ENCODE measurements at places on chromosomes 4 and X.

GRCh38 chrX:9539605-9540387, 74.9 kb downstream of the TBL1X start:
- no peak for DNase-seq

DNA sequence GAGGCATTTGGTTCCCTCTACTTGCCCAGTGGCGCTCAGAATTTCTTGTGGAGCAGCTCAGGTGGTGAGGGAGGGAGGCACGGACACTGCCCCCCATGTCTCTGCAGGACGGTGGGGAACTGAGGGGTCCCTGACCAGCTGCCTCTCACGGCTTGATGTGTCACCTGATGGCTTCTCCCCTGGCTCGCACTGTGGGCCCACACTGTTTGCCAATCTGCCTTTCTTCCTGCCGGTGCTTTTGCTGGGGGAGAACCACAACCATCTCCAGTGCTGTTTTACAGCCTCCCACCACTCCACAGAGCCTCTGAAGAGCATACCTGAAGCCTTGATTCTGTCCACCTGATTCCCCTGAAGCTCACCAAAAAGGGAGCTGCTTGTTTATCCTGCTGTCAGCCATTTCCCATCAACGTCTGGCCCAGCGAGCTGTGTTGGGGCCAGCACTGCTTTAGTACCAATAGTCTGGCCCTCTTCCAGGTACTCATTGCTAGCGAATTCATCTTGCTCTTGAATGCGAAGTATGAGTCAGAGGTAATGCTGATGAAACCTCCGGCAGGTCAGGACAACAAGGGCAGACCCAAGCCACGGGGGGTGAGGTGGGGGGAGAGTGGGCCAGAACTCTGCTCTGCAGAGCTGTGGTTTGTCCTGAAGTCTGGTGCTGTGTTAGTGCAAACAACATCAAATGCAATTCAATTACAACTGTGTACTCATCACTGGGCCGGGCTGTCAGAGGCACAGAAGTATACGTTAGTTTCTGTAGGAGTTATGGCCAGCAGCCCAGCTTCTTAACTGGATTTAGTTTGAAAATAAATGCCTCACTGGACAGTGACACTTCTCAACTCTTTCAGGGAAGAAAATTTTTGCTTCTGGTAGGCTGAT, 208.3 kb upstream of the JADE1 start:
- DNase-seq, result no peak

- DNase-seq, result no peak
Observed at GRCh38 chr4:41140410-41140809, 73.9 kb downstream of the APBB2 start.

GRCh38 chr4:153725831-153726154, 34.0 kb downstream of the RNF175 start:
- no peak for DNase-seq

DNA sequence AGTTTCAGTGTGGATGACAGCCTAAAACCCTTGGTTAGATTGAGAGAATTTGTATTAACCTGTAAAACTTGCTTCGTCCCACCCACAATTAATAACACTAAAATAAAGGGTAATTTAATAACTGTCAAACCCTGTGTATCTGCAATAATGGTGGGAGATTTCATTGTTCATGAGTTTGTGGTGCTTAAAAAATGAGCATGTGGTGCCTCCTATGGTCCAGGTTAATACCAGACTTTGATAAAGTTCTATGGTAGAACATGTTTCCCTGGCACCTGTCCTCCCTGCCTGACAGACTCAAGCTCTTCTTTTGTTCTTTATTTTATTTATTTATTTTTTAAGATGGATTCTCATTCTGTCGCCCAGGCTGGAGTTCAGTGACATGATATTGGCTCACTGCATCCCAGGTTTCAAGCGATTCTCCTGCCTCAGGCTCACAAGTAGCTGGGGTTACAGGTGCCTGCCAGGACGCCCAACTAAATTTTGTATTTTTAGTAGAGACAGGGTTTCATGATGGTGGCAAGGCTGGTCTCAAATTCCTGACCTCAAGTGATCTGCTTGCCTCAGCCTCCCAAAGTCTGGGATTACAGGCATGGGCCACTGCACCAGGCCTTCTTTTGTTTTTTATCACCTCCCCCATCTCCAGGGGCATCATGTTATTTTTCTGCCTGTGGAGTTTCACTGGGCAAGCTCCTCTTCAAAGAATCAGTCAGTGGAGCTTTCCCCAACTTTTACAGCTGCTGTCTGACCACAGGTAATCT, 289.2 kb downstream of the NR3C2 start:
- DNase-seq, result no peak

DNA sequence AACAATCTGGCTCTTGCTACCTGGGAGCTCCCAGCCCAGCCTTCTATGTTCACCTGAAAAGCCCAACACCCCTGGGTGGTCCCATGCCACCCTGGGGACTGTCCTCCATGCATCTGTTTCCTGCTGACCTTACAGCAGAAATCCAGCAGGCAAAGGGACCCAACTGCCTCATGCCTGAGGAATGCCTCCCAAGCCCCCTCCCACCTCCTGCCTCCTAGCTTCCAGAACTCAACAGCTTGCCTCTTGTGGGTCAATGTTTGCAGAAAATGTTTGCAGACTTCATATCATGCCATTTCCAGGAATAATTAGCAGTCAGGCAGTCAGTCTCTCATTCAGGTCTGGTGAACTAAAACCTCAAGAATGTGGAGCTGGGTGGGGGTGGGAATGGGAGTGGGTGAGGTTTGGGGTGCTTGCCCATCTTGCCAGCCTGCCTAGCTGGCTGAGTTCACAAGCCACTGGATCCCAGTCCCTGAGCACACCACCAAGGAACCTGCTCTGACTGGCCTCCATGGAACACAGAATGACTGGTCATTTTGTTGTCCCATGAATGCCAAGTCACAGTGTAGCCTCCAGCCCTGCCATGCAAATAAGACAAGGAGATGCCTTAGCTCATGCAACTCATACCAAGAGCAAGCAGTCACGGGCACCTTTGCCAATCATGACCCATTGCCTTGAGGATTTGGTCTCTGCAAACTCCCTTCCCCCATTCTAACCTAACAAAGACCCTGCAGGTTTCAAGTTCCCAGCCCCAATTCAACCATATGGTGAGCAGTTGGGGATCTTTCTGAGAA, 12.1 kb upstream of the PLAC1 start:
- DNase-seq, result no peak

- no peak for DNase-seq
Observed at GRCh38 chr4:182809417-182810102, 107.6 kb downstream of the DCTD start.

GRCh38 chr4:147247579-147247978, 233.3 kb upstream of the EDNRA start:
- DNase-seq, result no peak

- peak; percentile 44 for DNase-seq
Observed at GRCh38 chr4:87025614-87026041, 90.8 kb downstream of the AFF1 start.

- DNase-seq, result no peak
Observed at GRCh38 chr4:8542776-8543525, 37.2 kb upstream of the GPR78 start.

- no peak for DNase-seq
Observed at GRCh38 chr4:109009909-109010308, 247.1 kb upstream of the ETNPPL start.

- DNase-seq, result no peak
Observed at GRCh38 chrX:124488412-124489161, 142.2 kb downstream of the SH2D1A start.

GRCh38 chr4:42123071-42123644, 29.3 kb downstream of the BEND4 start:
- DNase-seq, result no peak

- DNase-seq, result peak; percentile 69
Observed at GRCh38 chr4:152696764-152697261, 17.0 kb upstream of the TMEM154 start.

GRCh38 chr4:158314756-158315487, 104.6 kb downstream of the TMEM144 start:
- DNase-seq, result no peak

DNA sequence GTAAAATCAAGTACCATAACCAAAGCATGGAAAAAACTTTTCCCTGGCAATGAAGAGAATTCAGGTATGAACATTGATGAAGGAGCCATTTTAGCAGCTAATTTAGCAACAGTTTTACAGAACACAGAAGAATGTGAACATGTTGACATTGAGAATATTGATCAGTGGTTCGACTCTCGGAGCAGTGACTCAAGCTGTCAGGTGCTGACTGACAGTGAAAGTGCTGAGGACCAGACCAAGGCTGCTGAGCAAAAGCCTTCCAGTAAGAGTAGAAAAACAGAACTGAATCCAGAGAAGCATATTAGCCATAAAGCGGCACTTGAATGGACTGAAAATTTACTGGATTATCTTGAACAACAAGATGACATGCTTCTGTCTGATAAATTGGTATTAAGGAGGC, 2.8 kb downstream of the TIGD2 start:
- DNase-seq, result peak; percentile 24

GRCh38 chrX:39149761-39150160, 348.5 kb downstream of the MID1IP1 start:
- no peak for DNase-seq

GRCh38 chr4:94411296-94411695, 40.4 kb upstream of the PDLIM5 start:
- no peak for DNase-seq

DNA sequence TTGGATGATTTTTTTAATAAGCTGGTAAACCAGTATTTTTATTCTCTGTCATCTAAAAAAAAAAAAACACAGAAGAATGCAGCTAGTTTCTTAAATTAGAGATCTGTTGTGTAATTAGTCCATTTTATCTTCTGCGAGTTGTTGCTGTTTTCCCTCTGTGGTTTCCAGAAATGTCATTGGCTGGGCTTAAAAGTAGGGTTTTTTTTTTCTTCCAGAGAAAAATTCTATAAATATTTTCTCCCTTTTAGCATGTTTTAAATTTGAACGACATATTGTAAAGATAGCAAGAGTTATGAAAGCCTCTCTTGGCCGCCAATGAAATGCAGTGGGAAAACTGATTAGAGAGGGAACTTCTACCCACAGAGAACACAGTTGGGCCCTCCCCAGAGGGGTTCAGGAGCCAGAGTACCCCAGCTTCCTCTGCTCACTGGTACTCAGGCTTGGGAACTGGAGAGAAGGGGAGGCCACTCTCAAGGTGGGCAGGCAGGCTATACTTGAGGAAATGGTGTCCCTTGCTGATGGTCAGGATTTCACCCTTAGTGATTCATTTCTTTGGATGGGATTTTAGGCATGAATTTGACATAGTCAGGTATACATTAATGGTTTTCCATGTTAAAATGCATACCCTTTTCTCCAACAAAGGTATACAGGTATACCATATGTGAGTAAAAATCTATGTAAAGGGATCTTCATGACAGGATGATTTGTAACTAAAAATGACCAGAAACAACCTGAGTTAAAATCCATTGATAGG, 166.1 kb downstream of the BCOR start:
- no peak for DNase-seq

DNA sequence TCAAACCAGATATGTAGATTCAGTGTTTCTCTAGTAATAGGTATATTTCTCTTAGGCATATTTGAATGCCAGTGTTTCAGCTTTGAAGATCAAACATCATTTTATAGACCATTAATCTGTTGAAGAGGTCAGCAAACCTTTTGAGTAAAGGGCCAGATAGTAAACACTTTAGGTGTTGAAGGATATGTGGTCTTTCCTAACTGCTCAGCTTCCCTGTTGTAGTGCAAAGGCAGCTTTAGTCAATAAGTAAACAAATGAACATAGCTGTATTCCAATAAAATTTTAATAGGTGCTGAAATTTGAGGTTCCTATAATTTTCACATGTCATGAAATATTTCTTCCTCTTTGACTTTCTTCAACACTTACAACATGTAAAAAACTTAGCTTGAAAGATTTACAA, 201.6 kb downstream of the ADGRL3 start:
- DNase-seq, result no peak

DNA sequence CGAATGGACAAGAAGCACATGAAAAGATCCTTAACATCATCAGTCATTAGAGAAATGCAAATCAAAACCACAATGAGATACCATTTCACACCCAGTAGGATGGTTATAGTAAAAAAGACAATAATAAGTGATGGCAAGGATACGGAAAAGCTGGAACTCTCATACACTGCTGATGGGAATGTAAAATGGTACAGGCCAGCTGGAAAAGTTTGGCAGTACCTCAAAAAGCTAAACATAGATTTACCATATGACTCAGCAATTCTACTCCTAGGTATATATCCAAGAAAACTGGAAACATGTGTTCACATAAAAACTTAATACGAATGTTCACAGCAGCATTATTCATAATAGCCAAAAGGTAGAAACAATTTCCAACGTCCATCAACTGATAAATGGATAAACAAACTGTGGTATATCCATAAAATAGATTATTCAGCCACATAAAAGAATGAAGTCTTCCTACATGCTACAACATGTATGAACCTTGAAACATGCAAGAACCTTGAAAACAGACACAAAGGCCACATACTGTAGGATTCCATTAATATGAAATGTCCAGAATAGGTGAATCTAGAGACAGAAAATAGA, 11.9 kb downstream of the RPS6KA3 start:
- no peak for DNase-seq

GRCh38 chrX:8748855-8749254, 16.9 kb upstream of the ANOS1 start:
- no peak for DNase-seq

DNA sequence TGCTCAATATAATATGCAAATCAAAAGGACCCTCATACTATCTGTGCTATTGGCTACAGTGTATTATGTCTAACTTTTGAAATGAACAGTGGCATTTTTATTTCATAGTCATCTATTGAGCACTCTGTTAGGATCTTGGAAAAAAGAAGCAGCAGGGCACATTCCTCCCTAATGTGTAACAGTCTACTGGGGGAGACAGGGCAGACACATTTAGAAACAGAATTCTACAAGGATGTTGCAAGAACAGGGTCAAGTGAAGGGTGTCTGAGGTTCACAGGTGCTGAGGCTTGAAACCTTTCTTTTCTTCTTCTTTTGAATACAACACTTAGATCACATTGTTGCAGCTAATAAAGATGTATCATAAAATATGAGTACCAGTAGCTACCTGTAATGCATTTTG, 129.7 kb upstream of the SLC4A4 start:
- no peak for DNase-seq

DNA sequence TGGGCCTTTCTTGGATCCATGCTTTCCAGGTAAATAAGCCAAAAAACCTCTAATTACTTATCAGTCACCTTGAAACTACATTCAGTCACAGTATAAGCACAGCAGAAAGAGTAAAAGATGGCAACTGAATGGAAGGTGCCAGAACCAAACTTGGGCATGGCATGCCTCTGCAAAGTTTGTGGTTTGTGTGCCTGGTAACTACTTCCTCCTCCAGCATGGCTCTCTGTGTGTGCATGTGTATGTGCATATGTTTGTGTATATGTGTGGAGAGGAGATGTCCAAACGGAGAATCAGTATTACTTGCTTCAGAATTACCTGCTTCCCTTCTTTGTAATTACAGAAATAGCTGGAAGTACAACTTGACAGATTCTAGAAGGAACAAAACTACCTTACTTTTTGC, 67.5 kb downstream of the AGTR2 start:
- DNase-seq, result no peak

GRCh38 chrX:12580548-12580947, 210.7 kb upstream of the PRPS2 start:
- no peak for DNase-seq

GRCh38 chr4:61827907-61828391, 627.8 kb downstream of the ADGRL3 start:
- no peak for DNase-seq
